Calu3 (cell line): ENCODE measurements at places on chromosomes 5 and 9. TPM values are rescaled to one million over a fixed set of nuclear protein-coding genes. Genes with fewer than 3 reads are reported as not detected.
A peak's percentile ranks its signal among the peaks of the same experiment; 100 is the strongest.

DNA sequence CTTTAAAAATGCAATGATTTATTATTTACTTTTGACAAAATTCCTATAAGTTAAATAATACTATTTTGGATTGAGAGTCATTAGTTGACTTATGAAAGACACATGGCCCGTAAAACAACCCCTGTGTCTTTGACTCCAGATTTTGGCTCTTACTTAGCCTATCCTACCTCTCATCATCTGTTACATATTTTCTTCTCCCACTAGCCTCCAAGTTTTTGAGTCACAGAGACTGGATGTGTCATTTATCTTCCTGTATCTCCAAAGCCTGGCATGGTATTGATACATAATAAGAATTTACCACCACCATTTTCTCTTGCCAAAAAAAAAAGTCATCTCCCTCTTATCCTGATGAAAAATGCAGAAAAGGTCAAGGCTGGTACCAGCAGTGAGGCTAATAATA, 99.9 kb downstream of the GABRB2 start:
- no peaks in the 10 kb centered on the region for H3K36me3 ChIP-seq
- DNase-seq, result no peak
- H3K27ac ChIP-seq, result no peak overlapping the region
- H3K4me1 ChIP-seq, result no peaks in the 10 kb centered on the region

DNA sequence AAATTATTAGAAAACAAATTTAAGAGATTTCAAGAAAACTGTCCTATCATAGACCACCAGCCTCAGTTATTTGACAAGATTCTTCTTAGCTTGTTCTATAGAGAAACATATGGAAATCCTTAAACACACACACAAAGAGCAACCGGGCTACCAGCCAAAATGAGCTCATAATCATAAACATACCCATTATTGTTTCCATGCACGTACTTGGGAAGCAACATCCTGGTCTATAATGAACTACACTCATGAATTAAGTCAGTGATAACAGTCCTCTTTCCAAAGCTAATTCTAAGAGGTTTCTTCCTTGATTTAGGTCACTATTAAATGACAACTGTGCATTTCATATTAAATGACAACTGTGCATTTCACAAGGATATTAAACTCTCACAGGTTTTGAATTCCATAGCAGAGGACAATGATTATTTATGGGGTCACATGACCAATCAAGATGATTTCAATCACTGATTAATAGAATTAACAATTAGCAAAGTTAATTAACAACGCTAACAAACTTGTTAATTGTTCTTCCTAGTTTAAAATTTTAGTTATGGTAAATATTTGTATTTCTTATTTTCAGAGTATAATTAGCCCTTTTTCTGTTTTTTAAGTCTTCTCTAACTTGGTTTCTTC, 77.0 kb downstream of the OXCT1 start:
- no peak overlapping the region for H3K4me3 ChIP-seq
- H3K27ac ChIP-seq, result no peak overlapping the region
- no peaks in the 10 kb centered on the region for H3K36me3 ChIP-seq
- DNase-seq, result no peak
- H3K4me1 ChIP-seq, result peaks cover 20% of the 10 kb centered on the region

DNA sequence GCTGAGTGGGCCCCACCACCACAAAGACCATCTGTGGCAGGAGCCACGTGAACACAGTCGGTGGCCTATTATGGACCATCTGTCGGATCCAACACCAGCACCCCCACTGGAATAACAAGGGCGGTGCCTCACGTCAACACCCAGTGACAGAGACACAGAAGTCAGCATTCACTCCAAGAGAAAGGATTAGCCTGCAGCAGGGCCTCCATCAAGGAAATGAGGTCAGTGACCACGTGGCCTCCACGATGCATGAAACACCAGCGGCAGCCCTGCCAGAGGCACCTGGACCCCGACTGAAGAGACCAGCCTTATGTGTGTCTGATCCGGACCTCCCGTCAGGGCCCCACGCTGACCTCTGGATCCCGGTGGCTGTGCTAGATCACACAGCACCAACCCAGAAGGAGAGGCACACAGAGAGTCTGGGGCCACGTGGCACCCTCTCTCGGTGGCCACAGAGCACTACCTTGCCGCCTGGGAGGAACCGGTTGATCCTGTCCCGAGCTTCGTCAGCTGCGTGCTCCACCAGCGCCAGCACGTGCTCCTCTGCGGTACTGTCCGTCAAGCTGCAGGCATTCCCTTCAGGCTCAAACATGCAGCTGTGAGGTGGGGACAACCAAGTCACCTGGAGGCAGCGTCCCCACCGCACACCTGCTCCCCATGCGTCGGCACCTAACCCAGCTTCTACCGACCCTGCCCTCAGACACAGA, 9.0 kb downstream of the BRD9 start:
- DNase-seq, result no peak
- H3K4me3 ChIP-seq, result no peak overlapping the region
- H3K36me3 ChIP-seq, result peaks cover 43% of the 10 kb centered on the region
- H3K27me3 ChIP-seq, result no peaks in the 10 kb centered on the region

DNA sequence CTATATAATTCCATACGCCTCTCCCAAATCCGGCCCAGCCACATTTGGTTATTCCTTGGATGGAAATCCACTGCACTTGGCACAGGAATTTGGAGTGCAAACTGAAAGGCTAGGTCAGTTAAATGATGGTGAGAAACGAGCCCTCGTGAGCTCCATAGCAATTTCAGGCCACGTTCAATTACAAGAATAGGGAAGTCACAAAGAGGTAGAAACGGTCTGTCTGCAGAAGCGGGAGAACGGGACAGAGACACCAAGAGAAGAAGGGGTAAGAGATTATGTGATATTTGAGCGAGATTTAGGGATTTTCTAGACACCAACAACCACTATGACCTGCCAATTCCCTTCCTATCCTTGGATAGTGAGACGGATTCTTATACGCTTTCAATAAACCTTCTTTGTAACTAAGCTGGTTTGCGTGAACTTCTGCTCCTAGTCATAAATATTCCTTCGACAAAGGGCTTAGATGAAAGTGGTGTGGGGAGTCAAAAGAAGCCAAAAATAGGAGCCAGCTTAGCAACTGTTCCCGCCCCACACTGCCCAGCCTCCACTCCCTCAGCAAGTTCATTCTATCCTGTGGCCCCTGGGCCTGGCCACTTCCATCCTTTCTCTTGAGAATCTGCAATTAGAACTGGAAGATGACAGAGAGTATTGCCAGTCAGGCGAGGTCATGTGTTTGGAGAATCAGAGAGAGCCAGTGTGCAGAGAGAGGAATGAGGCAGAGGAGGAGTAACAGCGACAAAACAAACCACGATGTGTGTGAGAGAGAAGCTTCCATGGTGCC, 118.4 kb downstream of the ZNF608 start:
- no peak overlapping the region for H3K4me3 ChIP-seq
- H3K27ac ChIP-seq, result peak overlapping the region; percentile 65
- H3K36me3 ChIP-seq, result no peaks in the 10 kb centered on the region
- no peak for DNase-seq
- H3K4me1 ChIP-seq, result peaks cover 25% of the 10 kb centered on the region

GRCh38 chr9:122370869-122371755, at the start of gene PTGS1:
Gene PTGS1 (plus strand): TSS chr9:122371024. CDS start chr9:122371085, 61 bp downstream.
- H3K4me1 ChIP-seq, result peaks cover 4% of the 10 kb centered on the region
- no peaks in the 10 kb centered on the region for H3K36me3 ChIP-seq
- peak; percentile 19 for DNase-seq
- peak within 1 kb of the TSS; percentile 56 for H3K4me3 ChIP-seq

DNA sequence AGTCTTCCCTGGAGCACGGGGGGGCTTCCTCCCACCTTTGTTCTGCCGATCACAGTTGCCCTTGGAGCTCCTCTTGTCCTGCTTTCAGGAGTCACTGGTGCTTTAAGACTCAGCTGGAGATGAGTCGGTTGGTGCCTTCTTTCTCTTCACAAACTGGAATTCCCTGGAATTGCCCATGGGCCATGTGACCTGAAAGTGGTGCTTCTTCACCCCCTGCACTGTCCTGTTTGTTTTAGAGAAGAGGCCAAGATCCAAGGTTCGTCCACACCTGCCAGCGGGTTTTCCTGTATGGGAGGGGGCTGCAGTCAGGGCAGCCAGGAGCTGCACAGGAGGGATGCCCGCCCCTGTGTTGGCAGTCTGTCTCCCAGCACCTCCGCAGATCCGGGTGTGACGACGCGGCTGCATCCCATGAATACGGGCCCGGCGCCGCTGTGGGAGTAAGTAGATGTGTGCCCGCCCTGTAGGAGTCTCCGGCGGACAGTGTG, 9.5 kb upstream of the MRPS2 start:
- DNase-seq, result no peak
- peaks cover 5% of the 10 kb centered on the region for H3K36me3 ChIP-seq
- H3K4me1 ChIP-seq, result no peaks in the 10 kb centered on the region
- H3K27me3 ChIP-seq, result no peaks in the 10 kb centered on the region

DNA sequence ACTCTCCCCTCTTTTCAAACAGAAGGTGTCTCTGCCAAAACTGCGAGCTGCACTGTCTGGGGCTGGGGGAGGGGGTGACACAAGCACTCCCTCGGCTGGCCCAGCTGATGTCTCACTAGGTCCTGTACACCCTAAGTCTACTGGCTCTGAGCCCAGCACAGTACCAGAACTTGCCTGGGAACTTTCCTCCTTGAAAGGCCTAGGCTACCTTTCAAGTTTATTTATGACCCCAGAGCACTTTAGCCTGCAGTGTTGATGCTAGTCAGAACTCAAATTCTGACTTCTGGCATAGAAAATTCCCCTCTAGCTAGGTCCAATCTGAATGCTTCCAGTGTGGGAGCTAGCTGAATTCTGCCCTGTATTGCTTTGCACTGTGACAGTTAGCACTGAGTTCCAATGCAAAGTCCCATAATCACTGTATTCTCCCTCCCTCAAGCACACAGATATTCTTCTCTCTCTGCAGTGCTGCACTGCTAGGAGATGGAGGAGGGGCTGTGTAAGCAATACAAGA, 10.5 kb downstream of the LURAP1L start:
- peaks cover 69% of the 10 kb centered on the region for H3K36me3 ChIP-seq
- H3K27ac ChIP-seq, result peak overlapping the region; percentile 91
- peak; percentile 48 for DNase-seq
- H3K4me3 ChIP-seq, result peak overlapping the region; percentile 62
- H3K27me3 ChIP-seq, result no peaks in the 10 kb centered on the region

DNA sequence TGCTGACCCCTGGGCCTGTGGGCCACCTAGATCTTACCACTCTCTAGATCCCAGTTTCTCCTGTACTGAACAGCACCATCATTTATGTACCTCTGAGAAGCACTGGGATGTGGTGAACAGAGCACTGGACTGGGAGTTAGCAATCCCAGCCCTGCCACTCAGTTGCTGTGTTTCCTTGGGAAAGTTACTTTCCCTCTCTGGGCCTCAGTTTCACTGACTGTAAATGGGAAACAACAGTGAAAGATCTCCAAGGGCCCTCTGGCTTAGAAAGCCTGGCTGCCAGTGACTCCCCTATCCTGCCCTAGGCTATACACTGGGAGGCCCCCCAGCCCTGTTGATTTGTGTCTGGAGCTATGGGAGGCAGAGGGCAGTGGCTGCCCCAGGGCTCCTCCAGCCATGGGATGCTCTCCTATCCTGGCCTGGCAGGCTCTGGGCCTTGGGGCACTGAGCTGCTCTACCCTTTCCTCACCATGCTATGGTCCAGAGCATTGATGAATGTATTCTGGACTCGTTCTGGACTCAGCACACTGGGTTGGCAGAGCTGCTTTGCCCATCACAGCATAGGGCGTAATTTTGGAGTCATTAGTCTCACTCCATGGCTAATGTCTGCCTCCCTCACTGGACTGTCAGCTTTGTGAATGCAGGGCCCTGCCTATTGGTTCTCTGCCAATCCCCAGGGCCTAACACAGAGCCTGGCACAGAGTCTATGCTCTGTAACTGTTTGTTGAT, 99.3 kb downstream of the RGS3 start:
- H3K36me3 ChIP-seq, result peaks cover 29% of the 10 kb centered on the region
- DNase-seq, result no peak
- H3K4me3 ChIP-seq, result no peak overlapping the region

DNA sequence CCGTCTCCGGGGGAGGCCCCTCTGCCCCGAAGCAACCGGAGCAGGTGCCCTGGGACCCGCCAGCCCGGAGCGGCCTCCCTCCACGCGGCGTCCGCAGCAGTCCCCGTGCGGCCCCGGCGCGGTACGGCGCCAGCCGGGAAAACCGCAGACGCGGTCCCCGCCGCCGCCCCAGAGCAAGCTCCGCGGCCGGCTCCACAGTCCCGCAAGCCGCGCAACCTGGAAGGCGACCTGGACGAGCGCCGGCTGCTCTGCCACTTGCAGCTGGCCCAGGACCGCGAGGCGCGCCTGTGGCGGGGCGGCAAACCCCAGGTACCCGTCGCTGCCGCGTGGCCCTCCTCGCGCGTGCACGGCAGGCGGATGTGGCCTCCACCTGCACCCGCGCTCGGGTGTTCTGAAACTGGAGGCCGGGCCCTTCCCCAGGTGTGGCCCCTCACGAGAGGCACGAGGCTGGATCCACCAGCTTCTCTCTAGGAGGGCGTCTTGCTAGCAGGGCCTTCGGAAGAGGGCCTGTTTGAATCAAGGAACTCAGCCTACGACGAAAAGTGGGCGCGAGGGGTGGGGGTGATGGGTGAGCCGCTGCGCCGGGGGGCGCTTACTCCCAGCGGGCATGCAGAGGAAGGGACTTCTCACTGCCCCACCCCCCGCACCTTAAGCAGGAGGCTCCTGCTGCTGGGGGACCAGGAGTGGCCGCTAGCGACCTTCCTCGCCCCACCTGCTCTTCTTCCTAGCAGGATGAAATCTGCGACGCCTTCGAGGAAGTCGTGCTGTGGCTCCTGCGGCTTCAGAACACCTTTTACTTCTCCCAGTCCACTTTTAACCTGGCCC, 602 bp downstream of the CCNI2 start:
- H3K4me1 ChIP-seq, result no peaks in the 10 kb centered on the region
- DNase-seq, result peak; percentile 17
- no peaks in the 10 kb centered on the region for H3K27me3 ChIP-seq
- peak overlapping the region; percentile 66 for H3K4me3 ChIP-seq
- H3K27ac ChIP-seq, result no peak overlapping the region

The CDH10 gene
- total RNA-seq, result not detected in 2 replicates

The GKAP1 gene
- total RNA-seq, result 5.9 and 7.5 TPM in 2 replicates

The ADRA1B gene
- total RNA-seq, result 3.7 and 10.9 TPM in 2 replicates

The MARCHF3 gene
- total RNA-seq, result 13.1 and 16.1 TPM in 2 replicates

The ACSL6 gene
- total RNA-seq, result 0.24 and 0.86 TPM in 2 replicates

The HTR4 gene
- not detected in 2 replicates for total RNA-seq

The SLC35A4 gene
- total RNA-seq, result 80.6 and 93.6 TPM in 2 replicates

The PCDHGA4 gene
- total RNA-seq, result 0.07 TPM in 2 replicates

The SLC36A3 gene
- total RNA-seq, result not detected in 2 replicates

The MARCOL gene
- total RNA-seq, result not detected in 2 replicates
